Sciatic nerve (tissue), 2 donors: ENCODE measurements at places on chromosomes 12 and 14.

DNA sequence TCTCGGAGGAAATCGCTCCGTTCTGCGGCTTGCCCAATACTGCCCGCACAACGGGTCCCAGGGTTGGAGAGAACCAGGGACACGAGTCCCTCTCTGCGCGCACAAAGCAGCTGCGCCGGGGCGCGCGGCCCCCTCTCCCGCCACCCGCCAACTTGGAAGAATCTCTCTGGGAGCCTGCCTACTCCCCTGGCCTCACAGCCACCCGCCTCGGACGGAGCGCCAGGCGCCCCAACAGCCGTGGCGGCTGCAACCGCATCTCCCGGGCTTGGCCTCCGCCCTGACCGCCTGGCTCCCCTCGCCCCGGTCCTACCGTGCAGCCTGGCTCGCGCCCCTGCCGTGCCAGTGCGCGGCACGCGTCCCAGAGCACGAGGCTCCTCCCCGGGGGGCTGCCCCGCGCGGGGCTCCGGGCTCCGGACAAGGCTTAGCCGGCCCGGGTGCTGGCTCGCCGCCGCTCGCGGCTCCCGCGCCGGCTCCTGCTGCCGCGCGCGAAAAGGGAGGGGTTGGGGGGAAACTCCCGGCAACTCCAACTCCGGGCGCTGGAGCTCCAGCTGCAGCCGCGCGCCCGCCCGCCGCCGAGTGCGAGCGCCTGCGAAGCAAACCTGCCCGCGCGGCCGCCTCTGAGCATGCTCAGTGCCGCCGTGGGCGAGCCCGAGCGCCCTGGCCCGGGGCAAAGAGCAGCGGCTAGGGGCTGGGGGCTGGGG, at the start of gene STXBP6:
STXBP6 (minus strand) TSS at position 580 of the 701 bp plus-strand sequence. CDS start 75,329 bp downstream, outside the sequence.
- peak; percentile 83 for DNase-seq

GRCh38 chr12:68391937-68392336, 59.8 kb upstream of the MDM1 start:
- DNase-seq: no peak

DNA sequence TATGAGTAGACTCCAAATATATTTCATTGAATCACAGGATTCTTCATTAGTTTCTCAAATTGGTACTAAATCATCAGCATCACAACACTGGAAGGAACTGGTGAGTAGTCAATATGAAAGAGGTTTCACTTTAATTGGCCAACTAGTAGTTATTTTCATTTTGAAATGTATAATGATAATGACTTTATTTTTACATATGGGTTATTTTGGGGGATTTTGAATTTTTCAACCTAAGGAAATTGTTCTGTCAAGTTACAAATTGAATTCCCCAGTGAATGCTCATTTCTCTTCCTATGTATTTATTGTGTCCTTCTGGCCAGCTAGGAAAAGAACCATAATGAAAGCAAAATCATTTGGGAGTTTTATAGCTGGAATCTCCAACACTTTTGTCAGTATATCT, 174.2 kb upstream of the ATP2B1 start:
- no peak for DNase-seq

DNA sequence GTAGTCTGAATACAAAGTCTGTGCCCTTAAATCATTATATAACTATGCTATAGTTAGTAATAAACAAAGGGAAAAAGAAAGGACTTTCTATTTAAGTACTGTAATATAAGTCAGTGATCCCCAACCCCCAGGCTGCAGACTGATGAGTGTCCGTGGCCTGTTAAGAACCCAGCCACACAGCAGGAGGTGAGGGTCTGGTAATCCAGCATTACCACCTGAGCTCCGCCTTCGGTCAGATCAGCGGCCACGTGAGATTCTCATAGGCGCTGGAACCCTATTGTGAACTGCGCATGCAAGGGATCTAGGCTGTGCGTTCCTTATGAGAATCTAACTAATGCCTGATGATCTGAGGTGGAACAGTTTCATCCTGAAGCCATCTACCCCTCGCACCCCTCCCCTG, 15.7 kb downstream of the NFYB start:
- DNase-seq: no peak

GRCh38 chr12:47097276-47097896, 17.6 kb upstream of the AMIGO2 start:
- no peak for DNase-seq

DNA sequence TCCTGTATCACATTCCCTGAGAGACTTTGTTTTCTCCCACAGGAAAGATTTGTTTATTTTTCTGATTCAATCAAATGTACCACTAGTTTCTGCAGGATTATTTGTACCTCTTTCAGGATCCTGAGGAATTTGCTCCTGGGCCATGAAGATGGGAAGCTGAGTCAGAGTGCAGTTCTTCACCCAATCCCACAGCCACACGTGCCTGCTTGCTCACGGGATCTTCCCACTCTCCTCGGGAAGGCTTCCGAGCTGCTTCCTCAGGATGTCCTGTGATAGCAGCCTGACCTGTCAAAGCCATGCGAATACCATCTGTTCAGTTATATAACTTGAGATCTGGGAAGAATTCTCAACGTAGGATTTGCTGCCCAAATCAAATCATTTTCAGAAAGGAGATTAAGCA, 41.8 kb upstream of the HIF1A start:
- peak; percentile 63 for DNase-seq

DNA sequence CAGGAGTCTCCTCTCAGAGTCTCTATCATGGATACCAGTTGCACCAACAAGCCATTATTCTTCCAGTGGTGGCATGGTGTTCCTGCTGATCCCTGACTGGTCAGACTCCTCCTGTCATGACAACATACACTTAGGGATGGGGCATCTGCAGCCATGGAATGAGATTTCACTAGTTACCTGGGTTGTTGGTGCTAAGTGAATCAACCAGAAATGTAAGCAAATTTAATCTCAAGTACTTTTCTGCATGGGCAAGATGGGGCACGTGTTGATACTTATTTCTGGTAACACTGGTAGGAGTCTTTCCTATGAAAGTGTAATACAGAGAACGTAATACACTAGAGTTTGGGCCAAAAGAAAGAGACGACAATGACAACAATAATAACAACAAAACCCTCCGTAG, 211.5 kb upstream of the FOXN3 start:
- DNase-seq: no peak

DNA sequence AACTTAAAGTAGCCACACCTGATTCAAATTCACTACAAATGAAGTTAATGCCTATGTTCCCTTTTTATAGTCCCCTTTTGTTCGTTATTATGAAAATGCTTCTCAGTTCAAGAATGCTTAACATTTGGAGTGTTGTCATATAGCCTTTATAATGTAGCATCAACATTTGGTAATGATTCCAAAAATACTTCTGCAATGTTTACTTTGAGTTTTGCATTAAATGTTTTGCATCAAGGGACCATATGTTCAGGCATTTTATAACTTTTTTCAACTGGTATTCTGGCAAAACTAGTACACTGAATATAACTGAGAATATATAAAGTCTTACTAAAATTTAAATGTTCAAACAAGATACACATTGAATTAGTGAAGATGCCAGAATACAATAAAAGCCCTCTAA, 209.6 kb upstream of the SLC16A7 start:
- DNase-seq: no peak

GRCh38 chr12:53068811-53069585, 10.2 kb downstream of the SPRYD3 start:
- peak; percentile 55 for DNase-seq

DNA sequence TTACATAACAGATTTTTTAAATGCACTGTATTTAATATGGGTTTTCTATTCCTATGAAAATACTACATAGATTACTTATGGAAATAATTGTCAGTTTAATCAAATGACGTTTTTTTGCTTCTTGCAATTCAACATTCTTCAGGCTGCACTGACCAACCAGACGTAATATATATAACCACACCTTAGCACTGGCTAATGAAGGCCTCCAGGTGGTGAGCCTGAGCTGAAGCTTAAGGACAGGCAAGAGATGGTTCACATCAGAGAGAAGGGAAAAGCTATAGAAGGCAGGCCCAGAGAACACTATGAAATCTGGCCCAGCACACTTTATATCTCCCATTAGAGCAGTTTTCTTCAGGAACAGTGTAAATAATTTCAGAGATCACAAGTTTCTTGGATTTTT, 2.8 kb upstream of the MDGA2 start:
- no peak for DNase-seq

DNA sequence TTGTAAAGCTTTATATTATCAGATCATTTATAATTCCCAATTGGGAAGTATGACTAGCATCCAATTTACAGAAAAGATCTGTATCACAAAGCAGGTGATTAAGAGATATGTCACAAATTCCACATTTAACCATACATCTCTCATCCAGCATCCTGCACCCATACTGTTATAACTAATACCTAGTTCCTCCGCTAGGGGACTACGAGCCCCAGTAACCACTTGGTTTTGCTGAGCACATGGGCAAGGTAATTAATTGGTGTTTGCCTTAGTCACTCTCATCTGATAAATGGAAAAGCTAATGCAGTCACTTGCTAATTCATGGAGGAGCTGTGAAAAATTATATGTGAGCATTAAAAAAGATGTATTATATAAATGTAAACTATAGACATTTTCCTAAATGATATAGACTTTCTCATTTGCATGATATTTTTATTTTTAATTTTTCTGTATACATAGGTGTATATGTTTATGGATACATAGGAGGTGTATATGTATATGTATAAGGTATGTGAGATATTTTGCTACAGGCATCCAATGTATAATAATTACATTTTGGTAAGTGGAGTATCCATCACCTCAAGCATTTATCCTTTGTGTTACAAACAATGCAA, 1031.8 kb downstream of the GALC start:
- no peak for DNase-seq

DNA sequence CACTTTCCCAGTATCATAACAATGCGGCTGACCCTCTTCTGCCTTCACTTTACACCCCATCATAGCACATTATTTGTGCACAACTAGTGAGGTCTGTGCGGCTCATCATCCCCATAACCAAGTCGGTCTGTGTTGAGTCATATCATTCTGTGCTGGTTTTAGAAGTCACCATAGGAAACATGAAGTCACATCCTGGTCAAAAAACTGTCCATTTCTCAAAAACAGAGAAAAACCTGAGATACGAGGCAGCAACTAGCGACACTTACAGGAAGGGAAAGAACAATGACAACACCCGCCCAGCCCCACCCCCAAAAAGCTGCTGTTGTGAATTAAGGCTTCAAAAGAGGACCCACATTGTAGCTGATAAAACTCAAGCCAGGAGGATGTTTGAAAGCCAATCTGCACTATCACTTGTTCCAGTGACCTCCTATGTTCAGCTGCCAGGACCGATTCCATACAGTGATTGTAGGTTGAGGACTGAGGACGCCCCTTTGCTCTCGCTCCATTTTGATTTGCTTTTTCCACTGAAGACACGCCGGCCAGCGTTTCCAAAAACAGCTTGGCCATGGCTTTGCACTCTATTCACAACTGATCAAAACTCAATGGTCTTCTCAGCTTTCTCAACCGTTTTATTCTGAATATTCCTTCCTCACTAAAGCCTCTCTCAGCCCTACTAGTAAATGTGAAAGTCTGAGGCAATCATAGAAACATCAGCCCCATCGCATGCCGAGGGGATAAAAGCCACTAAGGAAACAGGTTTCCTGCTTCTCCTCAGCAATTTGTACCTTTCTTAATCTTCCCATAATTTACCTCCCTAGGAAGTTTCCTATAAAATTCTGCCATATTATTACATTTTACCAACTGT, 87.5 kb downstream of the DUSP16 start:
- DNase-seq: no peak

GRCh38 chr14:82854901-82855300, 1321.2 kb upstream of the SEL1L start:
- no peak for DNase-seq

- DNase-seq: no peak
Measured at GRCh38 chr12:95546491-95546813, 4.8 kb downstream of the USP44 start.

GRCh38 chr12:6767353-6768319, 1.5 kb downstream of the PTMS start:
- DNase-seq: no peak

GRCh38 chr12:94386422-94386821, 73.2 kb downstream of the CEP83 start:
- no peak for DNase-seq

DNA sequence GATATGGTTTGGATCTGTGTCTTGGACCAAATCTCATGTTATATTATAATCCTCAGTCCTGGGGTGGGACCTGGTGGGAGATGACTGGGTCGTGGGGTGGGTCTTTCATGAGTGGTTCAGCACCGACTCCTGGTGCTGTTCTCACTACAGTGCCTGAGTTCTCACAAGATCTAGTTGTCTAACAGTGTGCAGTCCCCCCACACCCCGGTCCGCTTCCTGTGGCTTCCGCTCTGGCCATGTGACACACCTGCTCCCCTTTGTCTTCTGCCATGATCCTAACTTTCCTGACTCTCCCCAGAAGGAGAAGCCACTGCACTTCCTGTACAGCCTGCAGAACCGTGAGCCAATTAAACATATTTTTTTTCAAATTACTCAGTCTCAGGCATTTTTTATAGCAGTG, 1262.2 kb downstream of the TMEM121 start:
- DNase-seq: no peak

DNA sequence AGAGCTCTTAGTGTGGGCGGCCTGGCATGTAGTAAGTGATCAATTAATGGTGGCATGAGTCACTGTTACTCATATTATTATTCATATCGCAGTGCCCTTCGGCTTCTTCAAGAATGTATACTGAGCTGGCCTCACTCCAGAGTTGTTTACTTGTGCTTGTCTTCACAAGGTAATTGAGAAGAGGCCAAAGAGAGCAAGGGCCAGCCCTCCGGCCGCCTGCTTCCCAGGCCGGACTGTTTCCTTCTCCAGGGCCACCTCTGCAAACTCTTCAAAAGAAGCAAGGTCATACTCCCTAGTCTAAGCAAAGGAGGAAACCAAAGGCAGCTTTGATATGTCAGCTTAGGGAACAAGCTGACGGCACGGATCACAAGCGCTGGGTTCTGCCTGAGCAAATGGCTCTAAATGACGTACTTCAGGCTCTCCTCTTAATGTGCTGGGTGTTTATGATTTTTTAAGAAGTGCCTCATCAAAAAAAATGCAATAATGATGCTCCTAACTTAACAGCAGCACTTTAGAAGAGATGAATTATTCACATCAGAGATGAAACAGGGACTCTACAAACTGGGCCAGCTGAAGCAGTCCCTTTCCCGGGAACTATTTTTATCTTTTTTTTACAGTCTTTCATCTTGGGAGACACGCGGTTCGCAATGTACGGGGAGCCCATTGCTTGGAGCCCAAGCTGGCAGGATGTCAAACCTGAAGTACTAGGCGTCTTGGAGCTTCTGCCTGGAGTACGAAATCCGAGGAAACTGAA, 65.6 kb upstream of the DLK1 start:
- no peak for DNase-seq

GRCh38 chr14:64709126-64709525, 4.9 kb downstream of the PLEKHG3 start:
- no peak for DNase-seq

- DNase-seq: no peak
Measured at GRCh38 chr14:41167040-41167439, 439.6 kb upstream of the LRFN5 start.

DNA sequence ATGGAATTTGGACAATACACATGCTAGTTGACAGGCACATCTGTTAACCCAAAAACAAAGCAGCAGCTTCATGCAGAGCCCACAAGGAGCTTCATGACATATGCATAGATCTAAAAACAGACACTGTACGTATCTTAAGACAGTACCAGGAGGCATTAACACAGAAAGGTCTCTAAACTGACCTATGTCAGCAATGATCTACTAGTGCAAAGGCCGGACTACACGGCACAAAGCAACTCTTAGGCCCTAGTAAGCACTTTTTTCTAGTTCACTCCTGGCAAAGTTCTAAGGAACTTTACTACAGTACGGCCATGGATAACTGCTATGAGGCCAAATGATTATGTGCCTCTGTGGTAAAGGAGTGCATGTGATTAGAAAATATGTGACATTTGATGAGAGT, 8.4 kb upstream of the KANSL2 start:
- DNase-seq: no peak
